ENCODE measurements at places on chromosomes 2 and 18. TPM values are rescaled to one million over a fixed set of nuclear protein-coding genes. Genes with fewer than 3 reads are reported as not detected.
A peak's percentile ranks its signal among the peaks of the same experiment; 100 is the strongest.

DNA sequence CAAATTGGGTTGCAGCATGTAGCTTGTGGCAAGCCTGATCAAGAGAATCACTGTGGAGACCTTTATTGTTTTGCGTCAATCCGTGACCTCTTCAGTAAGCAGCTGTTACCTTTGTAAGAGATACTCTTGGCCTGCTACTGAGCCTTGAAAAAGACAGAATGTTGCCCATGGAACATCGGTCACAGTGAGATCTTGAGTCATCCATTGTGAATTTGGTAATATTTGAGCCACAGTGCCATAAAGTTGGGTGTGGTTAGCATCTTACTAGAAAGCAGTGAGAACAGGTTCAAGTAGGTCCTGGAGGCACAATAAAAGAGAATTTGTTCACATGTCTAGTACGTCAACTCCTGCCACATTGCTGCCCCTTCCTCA lies 12.7 kb upstream of the EFR3B start:
- DNase-seq, result no peak

DNA sequence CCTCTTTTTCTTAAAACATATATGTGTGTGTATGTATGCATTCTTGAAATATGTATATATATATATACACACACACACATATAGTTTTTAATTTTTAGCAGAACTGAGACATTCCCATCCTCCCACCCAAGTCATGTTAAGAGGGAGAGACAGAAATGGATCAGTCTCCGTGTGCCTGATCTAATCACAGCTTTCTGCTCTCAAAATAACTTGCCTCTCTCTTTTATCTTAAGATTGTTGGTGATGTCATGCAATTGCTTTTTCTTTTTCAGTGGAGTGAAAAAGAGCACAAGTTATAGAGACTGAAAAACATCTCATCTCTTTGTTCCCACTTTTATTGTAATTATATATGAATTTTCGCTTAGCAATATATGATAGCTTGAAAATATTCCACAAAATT lies 279.9 kb upstream of the DOK6 start:
- DNase-seq, result no peak

DNA sequence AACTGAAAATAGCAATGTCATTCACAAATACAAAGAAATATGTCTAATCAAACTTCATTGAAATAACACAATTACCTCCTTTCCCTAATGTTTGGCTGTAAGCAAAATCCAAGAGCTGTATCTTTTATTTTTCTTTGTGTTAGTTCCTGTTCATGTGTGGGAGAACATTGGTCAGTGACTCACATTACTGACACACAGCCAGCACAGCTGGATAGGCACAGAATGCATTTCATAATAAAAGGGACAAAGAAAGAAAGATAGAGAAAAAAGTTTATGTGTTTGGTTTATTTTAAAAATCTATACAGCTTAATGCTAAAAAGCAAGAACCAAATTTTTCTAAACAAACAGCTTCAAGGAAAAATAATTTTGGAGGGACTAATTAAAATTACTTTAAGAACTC lies 185.6 kb upstream of the COL3A1 start:
- DNase-seq, result no peak

GRCh38 chr2:159939946-159940345 lies 122.5 kb downstream of the PLA2R1 start:
- DNase-seq, result no peak

DNA sequence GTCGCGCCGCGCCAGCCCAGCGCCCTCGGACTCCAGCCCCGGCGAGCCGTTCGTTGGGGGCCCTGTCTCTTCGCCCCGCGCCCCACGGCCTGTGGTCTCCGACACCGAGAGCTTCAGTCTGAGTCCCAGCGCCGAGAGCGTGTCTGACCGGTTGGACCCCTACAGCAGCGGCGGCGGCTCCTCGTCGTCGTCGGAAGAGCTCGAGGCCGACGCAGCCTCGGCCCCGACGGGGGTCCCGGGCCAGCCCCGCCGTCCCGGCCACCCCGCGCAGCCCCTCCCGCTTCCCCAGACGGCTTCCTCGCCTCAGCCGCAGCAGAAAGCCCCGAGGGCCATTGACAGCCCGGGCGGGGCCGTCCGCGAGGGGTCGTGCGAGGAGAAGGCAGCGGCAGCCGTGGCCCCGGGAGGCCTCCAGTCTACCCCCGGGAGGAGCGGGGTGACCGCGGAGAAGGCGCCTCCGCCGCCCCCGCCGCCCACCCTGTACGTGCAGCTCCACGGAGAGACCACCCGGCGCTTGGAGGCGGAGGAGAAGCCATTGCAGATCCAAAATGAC lies 1.4 kb downstream of the PHLPP1 start:
- peak; percentile 44 for DNase-seq

GRCh38 chr2:44362207-44363015 lies 664 bp downstream of the CAMKMT start:
- peak; percentile 70 for DNase-seq

- DNase-seq, result no peak
Measured at GRCh38 chr2:230925879-230926765, 1.1 kb upstream of the GPR55 start.

DNA sequence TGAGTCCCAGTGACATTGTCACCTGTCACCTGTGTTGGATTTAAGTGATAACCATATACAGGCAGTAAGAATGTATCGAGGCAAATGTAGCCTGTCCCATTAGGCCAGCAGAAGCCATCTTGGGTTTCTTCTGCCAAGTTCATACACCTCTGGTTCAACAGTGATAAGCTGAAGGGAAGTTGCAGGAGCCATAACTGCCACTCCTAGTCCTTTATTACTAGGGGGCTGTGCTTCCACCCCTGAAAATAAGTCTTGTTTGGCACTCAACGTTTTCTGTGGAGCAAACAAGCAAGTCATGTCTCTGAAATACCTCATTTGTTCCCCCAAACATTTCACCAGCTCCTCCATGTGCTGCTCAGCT lies 58.1 kb upstream of the ALPP start:
- no peak for DNase-seq

DNA sequence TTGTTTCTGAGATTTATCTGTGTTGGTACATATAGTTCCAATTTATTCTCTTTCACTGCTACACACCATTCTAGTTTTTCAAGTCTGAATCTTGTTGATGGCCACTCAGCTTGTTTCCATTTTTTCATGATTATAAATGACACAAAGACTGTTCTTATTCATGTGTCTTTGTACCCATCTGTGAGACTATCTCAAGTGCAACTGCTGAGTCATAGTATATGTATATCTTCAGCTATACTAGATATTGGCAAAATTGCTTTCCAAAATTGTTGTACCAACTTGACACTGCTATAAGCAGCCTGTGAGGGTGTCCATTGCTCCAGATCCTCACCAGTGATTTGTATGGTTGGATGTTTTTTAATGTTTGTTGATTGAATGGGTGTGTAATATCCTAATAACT lies 37.2 kb upstream of the RTN4 start:
- DNase-seq, result no peak

DNA sequence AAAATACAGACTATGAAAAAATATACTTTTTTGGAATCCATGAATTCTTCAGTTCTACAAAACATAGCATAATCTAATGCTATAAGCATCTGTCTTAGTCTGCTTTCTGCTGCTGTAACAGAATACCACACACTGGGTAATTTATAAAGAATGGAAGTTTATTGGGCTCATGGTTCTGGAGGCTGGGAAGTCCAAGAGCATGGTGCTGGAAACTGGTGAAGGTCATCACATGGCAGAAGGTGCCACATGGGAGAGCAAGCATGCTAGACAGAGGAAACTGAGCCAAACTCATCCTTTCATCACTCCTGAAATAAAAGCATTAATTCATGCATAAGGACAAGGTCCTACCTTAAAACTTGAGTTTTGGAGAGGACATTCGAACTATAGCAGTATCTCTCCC lies 26.6 kb upstream of the NOSTRIN start:
- no peak for DNase-seq

- DNase-seq, result no peak
Measured at GRCh38 chr2:234747032-234747431, 204.8 kb upstream of the SH3BP4 start.

DNA sequence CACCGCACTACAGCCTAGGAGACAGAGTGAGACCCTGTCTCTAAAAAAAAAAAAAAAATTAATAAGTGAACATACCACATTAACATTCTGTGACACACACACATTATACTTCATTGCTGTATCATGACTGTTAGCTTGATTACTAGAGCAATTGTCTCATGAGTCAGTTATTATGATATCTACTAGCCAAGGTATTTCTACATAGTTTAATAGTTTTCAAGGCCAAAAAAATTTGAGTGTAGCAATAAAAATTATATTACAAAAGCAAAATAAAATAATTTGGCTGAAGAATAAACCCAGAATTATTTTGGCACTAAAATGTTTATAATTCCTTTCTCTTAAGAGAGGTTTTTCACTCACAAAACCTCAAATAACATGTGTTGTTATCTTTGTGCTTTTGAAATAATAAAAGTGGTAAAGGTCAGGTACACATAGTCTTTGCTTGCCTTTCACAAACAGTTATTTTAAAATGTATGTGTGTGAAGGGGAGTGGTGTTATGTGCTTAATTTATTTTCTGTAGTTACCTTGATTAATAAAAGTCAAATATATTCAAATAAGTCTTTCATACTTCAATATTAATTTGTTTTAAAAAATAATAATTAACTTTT lies 136.9 kb upstream of the SPOPL start:
- no peak for DNase-seq

DNA sequence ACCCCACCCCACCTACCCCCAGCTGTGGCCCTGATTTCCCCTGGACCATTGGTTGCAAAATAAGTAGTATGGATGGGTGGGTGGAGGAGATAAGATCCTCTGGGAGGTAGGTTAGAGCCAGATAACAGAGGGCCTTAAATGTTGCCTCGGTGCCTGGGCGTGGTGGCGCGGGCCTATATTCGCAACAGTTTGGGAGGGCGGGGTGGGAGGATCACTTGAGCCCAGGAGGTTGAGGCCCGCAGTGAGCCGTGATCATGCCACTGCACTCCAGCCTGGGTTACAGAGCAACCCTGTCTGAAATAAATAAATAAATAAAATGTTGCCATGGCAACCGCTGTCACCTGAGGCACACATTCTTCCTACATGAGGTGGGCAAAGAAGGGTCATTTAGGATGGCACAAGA lies 103.3 kb upstream of the GATA6 start:
- no peak for DNase-seq

Gene ACADL
- total RNA-seq, result not detected

Gene ARHGAP25
- 142 TPM for total RNA-seq

Gene VIL1
- 2.1 TPM for total RNA-seq

Gene ERFE
- total RNA-seq, result not detected

All from CD4-positive, CD25-positive, alpha-beta regulatory T cell (primary cell).